Activated CD8-positive, alpha-beta memory T cell treated with anti-CD3 and anti-CD28 coated beads for 24 hours (primary cell): ENCODE measurements at places on chromosomes 5 and 9.

- DNase-seq: no peak
Observed at GRCh38 chr5:134902071-134902801, 2.7 kb upstream of the PCBD2 start.

- DNase-seq: no peak
Observed at GRCh38 chr5:90402521-90403255, 6.9 kb downstream of the CETN3 start.

GRCh38 chr5:20230010-20230409 lies 242.0 kb upstream of the CDH18 start:
- DNase-seq: no peak

GRCh38 chr9:134839455-134840125 lies 41.0 kb upstream of the FCN2 start:
- no peak for DNase-seq

DNA sequence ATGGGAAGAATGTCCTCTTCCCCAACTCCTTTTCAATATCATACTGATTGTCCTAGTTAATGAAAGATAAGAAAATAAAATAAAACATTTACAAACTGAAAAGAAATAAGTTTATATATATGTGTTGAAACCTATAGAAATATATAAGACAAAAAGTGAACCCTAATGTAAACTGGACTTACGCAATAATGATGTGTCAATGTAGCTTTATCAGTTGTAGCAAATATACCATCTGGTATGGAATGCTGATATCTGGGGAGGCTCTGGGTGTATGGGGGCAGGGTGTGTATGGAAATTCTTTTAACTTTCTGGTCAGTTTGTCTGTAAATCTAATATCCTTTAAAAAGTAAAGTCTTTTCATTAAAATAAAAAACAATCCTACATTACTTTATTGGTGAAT lies 603.9 kb downstream of the DMRTA1 start:
- DNase-seq: no peak

DNA sequence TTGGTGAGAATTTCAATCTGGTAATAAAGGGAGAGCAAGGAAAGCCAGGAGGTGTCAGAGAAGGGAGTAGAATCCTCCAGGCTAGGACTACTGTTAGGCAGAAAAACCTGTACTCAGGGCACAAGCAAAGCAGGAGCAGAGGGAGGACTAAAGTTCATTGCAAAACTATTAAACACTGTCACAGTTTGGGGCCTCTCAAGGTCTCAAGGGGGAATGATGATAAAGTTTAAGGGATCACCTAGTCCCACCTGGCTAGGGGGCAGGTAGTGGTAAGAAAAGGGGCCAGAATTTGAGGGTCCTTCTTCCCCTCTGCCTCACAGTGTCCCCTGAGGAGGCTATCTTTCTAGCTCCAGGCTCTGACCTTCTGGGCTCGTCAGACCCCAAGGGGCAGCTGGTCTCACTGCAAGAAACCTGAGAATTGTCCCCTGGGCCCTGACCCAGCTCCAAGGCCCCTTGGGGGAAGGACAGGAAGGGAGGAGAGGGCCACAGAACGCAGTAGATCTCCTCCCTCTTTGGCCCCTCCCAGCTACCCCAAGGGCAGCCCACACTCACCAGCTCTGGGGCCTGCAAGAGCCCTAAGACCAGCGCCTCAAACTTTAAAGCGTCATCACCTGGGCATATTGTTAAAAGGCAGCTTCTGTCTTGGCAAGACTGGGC lies 974 bp downstream of the CCDC69 start:
- DNase-seq: peak; percentile 79

- no peak for DNase-seq
Observed at GRCh38 chr5:72171667-72172066, 64.4 kb downstream of the MAP1B start.

DNA sequence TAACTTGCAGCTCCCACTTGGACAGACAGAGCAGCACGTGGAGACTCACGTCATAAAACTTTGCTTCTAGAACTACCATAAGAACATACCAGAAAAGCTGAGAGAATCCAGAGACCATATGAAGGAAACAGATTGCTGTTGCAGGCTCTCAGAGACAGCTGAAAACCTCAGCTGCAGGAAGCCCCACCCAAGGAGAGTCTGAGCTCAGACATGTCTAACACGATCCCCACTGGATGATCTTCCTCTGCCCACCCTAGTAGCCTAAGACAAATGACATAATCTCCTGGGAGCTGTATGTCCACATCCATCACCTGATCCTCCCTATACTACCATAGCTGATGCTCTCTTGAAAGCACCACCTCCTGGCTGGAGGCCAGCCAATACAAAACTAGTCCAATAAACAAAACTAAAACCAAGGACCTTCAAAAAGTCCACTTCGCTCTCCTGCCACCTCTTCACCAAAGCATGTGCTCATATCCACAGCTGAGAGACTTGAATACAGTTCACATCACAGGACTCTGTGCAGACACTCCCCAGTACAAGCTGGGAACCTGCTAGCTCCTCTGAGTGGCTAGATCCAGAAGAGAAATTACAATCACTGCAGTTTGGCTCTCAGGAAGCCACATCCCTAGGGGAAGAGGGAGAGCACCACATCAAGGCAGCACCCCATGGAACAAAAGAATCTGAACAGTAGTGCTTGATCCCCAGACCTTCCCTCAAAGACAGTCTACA lies 257.4 kb downstream of the TRIM36 start:
- no peak for DNase-seq

DNA sequence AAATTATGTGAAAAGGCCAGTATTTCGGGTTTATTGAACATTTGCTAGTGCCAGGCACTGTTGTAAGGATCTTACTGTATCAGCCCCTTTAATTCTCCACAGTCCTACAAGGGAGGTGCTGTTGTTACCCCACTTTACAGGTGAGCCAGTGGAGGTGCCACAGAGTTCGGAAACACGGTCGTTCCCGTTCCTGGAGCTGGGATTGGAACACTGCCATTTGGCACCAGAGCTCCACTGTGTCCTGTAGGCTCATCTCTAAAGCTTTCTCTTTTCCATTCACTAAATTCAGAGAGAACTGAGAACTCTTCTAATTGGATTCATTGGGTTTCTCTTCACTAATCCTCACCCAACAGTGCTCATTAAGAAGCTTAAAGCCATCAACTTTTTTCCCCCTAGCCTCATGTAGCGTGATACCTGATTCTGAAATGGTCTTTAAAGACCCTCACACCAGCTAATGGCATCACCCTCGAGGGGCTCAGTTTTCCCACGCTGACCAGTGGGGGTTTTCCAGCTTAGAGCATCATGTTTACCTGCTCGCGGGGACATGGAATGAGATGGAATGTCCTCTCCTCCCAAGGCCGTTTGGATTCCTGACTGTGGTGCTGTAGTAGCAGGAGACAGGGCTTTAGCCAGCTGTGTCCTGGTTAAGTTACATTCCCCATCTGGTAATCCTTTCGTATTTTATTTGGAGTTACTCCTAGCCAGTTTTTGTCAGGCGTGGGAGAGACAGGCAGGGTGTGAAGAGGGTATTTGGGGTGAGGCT lies 5.8 kb downstream of the ERGIC1 start:
- DNase-seq: no peak

GRCh38 chr9:33469891-33470290 lies 3.8 kb downstream of the NOL6 start:
- DNase-seq: peak; percentile 44

DNA sequence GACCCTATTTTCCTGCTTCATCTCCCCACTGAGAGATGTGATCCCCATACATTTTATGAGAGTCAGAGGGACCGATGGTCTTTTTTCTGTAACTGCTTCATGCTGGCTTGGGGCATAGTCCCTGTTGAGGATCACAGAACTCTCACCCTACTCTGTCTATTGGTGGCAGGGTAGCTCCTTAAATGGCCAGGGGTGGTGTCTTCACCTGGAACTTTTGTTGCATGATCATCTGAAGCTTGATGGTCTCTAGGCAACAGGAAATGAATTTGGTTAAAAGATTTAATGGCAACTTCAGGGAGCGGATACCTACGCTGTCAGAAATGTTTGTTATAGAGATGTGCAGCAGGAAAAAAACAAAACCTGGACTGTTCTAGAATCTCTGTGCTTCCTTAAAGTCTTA lies 87.0 kb upstream of the GLIS3 start:
- DNase-seq: no peak

DNA sequence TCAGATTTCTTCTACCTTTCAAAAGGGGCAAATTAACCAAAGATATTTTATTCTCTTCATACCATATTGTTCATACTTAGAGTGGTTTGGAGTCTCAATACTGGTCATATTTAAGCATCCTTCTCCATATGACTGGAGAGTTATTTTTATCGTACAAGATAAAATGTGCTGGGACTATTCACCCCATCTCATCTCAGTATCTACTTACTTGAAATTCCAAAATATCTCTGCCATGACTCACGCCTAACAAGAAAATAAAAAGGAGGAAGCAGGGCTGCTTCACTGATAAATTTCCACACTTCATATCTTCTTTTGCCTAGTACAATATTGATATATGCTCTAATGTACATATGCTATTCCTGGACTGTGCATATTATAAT lies 277.9 kb upstream of the CDH9 start:
- DNase-seq: no peak

GRCh38 chr5:18329328-18329727 lies 695.1 kb downstream of the TAF11L14 start:
- DNase-seq: no peak

DNA sequence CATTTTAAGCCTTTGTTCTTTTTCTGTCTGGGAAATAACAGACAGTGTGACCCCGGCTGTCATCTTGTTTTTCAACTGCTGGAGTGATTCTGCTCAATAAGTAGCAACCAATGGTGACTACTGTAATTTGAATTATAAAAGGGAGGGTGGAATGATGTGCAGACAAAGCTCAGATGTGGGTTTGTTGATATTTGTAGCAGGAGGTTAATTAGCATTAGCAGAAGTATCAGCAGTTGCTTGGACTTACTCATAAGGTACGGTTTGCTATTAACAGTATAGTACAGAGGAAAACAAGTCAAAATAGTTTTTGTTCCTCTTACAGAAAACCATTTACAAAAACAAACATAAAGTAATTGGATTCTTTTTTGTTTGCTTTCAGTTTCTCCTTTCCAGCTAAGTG lies 140.4 kb downstream of the TUSC1 start:
- no peak for DNase-seq

DNA sequence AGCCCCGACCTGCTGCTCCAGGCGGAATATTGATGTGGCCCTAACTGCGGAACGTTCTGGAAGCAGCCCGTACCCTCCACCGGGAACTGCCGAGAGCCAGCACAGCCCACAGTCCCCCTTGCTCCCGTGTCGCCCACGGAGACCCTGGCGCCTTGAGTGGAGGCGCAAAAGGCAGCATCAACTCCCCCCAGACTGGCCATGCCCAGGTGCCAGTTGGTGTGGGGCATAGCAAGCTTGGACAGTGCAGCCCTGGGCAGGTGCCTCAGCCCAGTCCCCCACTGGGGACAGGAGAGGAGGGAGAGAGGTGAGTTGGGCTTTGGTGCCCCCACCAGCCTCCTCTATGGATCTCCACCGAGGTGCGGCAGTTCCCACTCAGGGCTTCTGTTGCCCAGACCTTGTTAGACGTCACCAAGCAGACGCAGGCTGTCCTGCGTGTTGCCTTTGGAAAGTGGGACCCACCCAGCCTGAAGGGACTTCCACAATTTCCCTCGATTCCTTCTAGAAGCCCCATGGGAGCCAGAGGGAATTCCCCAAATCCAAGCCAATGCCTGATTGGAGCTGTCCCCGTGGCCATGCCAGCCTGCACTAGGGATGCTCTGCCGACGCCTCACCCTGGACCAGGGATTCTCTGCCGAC lies 19.8 kb upstream of the NRARP start:
- DNase-seq: no peak

DNA sequence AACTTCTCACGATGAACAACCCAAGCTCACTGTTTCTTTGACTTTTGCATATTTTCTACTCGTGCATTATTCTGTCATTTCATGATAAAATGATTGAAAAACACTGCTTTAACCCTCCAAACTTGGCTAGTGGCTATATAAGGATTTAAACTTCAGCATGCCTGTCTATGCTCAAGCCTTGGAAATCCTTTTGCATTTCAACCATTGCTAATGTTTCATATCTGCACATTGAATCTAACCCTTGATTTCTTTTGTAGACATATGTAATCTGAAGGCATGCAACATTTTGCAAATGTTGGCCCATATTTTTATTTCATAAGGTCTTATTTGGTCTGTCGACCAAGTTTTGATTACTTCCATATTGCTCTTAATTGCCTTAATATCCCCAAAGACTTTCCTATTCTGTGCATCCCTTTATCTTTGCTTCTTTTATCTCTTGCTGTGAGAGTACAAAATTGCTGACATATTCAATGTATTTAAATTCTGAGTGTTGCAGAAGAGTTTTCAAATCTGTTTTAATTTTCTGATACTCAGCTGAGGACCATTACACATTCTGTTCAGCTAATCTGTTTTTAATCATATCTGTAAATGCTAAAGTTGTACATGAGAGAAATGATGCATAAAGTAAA lies 403.7 kb upstream of the ZNF608 start:
- no peak for DNase-seq

GRCh38 chr9:134895908-134896833 lies 15.6 kb downstream of the FCN2 start:
- peak; percentile 35 for DNase-seq

GRCh38 chr9:26170190-26170589 lies 491.9 kb upstream of the TUSC1 start:
- no peak for DNase-seq

DNA sequence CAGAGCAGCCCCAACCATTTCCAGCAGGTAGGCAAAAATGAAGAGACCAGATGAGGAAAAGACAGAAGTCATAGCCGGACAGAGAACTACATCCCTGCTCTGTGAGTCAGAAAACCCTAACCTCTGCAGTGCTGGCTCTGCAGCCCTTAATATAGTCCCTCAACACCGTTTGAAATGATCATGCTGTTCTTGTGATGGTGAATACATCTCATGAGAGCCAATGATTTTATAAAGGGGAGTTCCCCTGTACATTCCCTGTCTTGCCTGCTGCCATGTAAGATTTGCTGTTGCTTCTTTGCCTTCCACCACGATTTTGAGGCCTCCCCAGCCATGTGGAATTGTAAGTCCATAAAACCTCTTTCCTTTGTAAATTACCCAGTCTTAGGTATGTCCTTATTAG lies 216.8 kb upstream of the RFX3 start:
- DNase-seq: no peak

GRCh38 chr9:11312966-11313365 lies 700.2 kb upstream of the PTPRD start:
- DNase-seq: no peak

DNA sequence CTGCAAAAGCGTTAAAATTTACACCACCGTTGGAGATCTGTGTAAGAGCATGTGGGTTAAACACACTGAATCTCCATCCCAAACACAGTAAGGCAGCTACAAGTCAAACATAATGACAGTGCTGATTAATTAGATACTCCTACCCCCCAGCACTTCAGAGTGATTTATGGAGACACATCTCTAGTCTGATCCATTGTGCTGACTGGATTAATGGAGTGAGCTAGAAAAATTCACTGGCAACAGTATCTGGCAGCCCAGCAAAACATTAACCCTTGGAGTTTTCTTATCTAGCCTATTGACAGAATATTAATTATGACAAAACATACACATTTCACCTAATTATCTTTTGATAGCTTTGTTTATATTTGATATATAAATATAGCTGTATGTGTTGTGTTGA lies 188.6 kb upstream of the ISL1 start:
- no peak for DNase-seq

DNA sequence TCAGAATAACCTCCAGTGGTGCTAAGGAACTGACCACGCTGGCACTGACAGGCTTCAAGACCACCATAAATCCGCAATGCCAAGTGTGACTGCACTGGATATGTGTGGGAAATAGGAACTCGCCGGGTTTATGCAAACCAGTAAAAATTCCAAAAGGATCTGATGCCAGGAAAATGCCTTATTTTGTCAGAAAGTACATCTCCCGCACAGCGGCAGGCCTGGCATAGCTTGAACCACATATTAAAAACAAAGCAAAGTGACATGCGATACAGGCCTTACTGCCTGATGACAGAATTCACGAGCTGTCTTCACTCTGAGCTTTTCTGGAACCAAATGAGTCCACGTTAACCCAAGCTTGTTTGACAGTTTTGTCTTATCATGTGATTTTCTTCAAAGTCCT lies 139.6 kb downstream of the GLIS3 start:
- DNase-seq: no peak
